K562 (cell line): ENCODE measurements at places on chromosomes 11 and 22. TPM values are rescaled to one million over a fixed set of nuclear protein-coding genes. Genes with fewer than 3 reads are reported as not detected.

DNA sequence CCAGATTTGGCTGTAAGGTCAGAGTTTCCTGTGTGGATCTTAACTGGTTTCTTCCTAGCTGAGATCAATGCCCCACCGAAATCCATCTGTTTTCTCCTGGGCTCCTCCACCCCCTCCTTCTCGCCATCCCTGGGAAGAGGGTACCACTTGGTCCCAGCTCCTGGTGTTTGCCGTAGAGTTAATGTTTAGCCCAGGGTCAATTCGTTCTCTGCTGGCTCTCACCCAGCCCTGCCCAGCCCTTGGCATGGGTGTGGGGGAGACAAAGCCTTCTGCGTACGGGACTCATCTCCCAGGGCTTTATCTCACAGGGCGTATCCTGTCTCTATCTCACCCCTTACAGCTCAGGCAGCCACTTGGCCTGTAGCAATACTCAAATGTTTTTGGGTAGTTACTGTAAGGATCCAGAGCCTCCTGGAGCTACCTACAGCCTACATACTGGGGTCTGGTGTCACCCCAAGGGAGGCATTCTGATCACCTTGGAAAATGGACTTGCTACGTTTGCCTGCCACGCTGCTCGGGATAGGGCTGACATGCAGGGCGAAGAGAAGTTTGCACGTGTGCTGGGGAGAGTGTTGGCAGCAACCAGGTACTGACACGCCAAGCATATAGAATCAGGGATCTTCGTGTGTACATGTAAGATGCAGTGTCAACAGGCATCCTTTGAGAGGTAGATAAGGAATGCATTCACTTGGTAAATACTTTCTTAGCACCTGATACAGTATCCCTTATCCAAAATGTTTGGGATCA is 66.1 kb downstream of the SCN3B start:
- DNase-seq: no peak

- DNase-seq: no peak
Observed at GRCh38 chr11:46710821-46711269, 8.2 kb upstream of the F2 start.

DNA sequence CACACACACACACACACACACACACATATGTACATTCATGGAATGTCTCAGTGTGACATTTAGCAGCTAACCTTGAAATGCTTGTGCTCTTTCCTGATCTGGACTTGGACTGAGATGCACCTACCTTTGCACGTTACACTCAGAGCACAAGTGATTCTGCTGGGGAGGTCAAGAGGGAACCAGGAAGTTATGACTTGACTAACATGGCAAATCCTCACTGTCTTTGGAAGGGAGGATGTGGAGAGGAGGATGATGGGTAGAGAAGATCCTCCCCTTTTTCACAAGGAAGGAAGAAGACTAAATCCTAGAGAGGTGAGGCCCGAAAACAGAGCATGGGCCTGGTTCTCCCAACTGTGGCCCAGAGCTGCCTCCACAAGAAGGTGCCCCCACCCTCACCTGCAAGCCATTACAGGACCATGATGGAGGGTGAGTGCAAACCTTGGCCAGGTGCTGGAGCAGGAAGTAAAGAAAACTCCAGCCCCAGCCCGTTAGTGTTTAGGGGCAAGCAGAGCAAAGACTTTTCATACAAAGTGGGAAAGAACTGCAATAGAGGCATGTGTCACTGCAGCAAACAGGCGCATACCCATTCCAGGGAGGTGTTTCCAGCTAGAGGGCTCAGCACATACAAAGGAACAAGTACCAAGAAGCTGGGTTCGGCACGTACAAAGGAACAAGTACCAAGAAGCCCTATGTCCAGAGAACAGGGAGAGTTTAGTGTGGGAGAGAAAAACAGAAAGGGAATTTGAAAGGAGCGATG is 26.4 kb downstream of the SCN4B start:
- DNase-seq: peak; percentile 27

- peak; percentile 16 for DNase-seq
Observed at GRCh38 chr11:926341-926916, 759 bp downstream of the AP2A2 start.

- peak; percentile 62 for DNase-seq
Observed at GRCh38 chr22:40044870-40045834, 50.4 kb downstream of the FAM83F start.

DNA sequence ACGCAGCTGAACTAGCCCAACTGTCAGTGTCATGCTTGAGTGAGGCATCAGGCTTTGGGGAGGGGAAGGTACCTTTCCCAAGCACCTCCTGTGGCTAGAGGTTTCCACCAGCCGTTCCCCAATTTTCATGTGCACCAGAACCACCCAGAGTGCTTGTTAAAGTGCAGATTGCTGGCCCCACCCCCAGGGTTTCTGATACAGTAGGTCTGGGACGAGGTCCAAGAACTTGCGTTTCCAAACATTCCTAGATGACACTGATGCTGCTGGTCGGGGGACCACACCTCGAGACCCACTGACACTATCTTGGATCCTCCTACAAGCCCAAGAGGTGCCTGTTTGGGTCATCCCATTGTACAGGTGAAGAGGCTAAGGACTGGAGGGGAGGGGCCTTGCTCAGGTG is 59.8 kb downstream of the PDE2A start:
- DNase-seq: no peak

GRCh38 chr22:41919357-41920224 is 4.7 kb upstream of the SHISA8 start:
- DNase-seq: peak; percentile 70

DNA sequence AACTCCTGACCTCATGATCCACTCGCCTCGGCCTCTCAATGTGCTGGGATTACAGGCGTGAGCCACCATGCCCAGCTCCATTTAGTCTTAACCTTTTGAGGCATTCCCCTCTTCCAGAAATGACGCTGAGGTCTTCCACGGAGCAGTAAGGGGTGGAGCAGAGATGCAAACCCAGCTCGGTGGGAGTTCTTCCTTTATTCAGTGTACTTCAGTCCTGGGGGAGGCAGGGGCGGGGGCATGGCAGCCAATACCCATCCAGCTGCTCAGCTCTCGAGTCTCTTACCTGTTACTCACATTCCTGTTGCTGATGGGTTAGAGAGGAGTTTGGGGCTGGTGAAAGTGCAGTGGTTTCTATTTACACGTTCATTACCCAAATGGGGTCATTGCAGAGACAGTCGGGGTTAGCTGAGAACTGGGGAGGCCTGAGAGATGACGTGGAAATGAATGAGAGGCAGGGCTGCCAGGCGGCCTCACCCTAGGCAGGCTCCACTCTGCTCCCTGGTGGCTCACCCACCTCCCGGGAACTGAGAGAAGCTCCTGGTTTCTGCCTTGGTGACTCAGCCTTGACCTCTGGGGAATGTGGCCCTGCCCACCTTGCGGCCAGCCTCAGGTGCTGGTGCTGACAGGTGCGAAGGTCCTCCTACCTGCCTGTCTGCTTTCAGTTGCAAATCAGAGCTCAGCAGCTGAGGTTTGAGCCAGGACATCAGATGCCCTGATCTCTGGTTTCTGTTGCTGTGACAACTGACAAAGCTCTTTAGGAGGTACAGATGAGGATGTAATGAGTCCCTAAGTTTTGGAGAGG is 13.4 kb upstream of the ST14 start:
- DNase-seq: no peak

DNA sequence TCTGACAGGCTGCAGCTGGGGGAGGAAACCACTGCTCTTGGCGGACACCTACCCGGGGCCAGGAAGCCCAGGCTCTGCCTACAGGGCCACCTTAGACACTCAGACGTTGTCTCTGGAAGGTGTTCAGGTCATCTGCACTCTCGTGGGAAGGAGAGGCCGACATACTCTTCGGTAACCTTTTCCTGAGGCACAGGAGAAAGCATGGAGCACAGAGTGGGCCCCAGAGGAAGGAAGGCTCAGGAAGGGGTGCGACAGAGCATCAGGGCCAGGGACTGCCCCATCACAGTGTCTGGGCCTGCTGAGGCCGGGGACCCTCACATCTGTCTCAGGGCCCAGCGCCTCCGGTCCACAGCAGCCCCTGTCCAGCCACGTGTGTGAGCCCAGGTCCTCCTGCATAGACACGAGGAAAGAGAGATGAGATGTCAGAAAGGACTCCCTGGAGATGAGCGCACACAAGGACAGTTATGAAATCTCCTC is 18.2 kb upstream of the TUB start:
- DNase-seq: no peak

GRCh38 chr11:71238285-71238875 is 14.0 kb downstream of the SHANK2 start:
- DNase-seq: no peak

DNA sequence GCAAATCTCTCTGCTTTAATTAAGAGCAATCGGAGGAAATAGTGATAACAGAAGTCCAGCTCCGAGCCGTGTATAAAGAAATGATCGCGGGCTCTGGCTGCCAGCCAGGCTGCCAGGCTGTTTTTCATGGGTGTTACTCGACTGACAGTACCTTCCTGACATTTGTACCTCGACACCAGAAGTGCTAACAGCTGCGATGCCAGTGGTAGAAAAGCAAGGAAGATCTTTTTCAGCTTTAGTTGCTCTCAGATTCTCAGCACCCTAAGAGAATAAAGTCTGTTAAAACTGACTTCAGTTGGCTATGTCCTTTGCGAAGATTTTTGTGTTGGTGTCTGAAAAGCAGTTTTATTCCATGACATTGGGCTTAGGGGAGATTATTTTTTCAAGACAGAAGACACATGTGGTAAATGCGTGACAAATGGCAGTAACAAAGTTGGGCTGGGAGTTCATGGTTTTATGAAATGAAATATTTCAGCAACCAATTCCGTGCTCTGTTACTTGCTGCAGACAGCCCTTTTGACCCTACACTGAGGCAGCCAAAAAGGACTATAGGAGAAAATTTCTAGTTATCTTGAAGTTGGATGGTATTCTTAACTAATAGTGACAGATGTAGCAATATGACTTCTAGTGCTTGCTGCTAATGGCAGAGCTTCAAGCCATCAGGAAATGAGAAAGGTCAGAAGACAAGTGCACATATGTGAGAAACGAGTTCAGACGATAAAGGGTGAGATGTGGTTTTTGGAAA is 296.2 kb downstream of the CNTN5 start:
- no peak for DNase-seq

- DNase-seq: no peak
Observed at GRCh38 chr11:76604081-76604625, 66.4 kb downstream of the LRRC32 start.

- no peak for DNase-seq
Observed at GRCh38 chr11:115963156-115963555, 458.9 kb upstream of the CADM1 start.

- DNase-seq: peak; percentile 61
Observed at GRCh38 chr11:34161812-34162492, 56.5 kb downstream of the NAT10 start.

- DNase-seq: no peak
Observed at GRCh38 chr22:45758603-45759002, 87.0 kb downstream of the ATXN10 start.

DNA sequence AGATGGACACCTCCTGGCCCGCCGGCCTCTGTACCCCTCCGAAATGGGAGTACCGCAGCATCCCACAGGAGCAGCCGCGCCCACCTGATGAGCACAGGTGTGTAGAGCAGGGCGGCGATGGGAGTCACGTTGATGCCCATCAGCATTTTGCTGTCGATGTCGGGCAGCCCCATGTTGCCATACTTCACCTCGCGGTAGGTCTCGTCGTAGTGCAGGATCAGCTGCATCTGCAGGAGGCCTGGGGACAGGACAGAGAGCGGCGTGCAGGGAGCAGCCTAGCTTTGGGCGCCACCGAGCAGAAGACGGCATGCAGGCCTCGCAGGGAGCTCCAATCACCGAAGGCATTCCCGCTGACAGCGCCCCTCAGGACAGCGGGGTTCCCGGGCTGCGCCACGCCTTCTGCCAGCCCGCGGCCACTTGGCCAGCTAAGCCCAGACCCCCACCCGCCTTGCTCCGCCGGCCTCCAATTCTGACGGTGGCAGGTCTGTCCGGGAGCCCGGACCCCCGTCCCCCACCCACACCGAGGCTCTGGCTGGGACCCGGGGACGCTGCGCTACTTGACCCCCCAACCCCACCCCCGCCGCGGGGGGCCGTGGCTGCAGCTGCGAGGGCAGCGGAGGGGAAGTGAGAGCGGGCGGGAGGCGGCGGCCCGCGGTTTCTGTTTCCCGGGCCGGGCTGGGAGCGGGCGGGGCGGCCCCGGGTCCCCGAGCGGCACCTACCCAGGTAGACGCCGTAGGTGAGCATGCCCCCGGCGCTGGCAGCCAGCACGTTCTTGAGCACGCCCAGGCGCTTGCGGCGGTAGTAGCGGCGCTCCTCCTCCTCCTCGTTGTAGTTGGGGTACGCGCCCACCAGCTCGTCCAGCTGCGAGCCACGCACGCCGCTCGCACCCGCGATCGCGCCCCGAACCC is 705 bp downstream of the UNC93B1 start:
- peak; percentile 47 for DNase-seq

GRCh38 chr11:128771102-128771501 is 77.2 kb downstream of the FLI1 start:
- DNase-seq: no peak

DNA sequence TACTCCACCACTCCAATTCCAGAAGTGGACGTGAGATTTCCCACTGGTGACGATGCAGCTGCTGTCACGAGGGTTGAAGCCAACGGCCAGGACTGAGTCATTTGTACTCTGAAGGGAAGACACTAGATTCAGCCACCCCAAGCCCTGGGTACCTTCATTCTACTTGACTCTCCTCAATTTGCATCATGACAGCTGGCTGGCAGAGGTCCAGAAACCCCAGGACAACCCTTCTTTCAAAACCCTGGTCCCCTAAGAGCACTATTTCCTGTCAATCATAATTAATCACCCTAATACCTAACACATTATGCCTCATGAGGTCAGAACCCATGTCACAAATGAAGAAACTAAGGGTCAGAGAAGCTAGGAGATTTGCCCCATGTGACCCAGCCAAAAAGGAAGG is 4.9 kb downstream of the EML3 start:
- DNase-seq: peak; percentile 44

GRCh38 chr11:73410627-73411026 is 34.4 kb downstream of the RELT start:
- DNase-seq: no peak

GRCh38 chr22:38927033-38927781 is 30.2 kb upstream of the APOBEC3A start:
- no peak for DNase-seq

DNA sequence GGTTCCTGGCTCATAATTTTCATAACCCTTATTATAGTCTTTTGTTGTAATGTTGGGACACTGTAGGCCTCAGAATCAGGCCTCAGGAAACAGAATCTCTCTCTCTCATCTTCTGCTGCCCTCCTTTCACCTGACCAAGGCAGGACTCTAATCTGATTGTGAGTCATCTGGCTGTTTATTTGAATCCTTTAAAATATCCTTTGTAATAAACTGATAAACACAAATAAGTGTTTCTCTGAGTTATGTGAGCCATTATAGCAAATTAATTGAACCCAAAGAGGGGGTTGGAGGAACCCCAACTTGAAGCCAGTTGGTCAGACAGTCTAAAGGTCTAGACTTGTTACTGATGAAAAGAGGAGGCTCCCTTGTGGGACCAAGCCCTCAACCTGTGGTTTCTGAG is 30.6 kb downstream of the ACER3 start:
- no peak for DNase-seq

TMPRSS6 gene
- polyA plus RNA-seq: not detected in 2 replicates

EIF1AD gene
- 50.1 and 50.9 TPM in 2 replicates for polyA plus RNA-seq

NEFH gene
- polyA plus RNA-seq: 10.1 and 11.4 TPM in 2 replicates

XNDC1N gene
- polyA plus RNA-seq: 11.1 and 11.5 TPM in 2 replicates

HEPN1 gene
- polyA plus RNA-seq: not detected in 2 replicates

CASP12 gene
- polyA plus RNA-seq: not detected in 2 replicates

CAPRIN1 gene
- 181 and 188 TPM in 2 replicates for polyA plus RNA-seq

SLC5A1 gene
- not detected in 2 replicates for polyA plus RNA-seq

PHOX2A gene
- not detected in 2 replicates for polyA plus RNA-seq

ARAP1 gene
- polyA plus RNA-seq: 34.1 and 38.4 TPM in 2 replicates

TRPM5 gene
- polyA plus RNA-seq: not detected in 2 replicates

KIRREL3 gene
- polyA plus RNA-seq: not detected in 2 replicates

TEAD1 gene
- 6.9 and 7.3 TPM in 2 replicates for polyA plus RNA-seq

CST6 gene
- polyA plus RNA-seq: not detected in 2 replicates
